ENCODE measurements at places on chromosomes 7 and 10. TPM values are rescaled to one million over a fixed set of nuclear protein-coding genes. Genes with fewer than 3 reads are reported as not detected.

DNA sequence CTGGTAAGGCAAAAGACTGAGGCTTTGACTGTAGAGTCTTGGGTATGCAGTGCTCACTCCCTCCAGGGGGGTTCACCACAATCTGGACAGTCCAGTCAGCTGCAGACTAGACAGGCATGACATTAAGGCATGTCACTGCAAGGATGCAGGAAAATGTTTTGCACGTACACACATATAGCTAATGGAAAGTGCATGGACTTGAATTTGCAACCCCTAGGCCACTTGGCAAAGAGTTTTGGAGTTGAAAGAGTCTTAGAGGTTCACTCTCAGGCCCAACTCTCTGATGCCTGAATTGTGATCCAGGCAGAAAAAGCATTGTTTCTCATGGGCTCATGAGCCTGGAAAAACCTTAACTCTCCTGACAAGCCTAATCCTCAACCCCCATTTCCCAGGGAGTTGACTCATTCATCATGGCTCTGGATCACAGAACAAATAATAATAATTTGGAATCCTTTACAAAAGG, 51.9 kb downstream of the LAMB4 start:
- no peak for DNase-seq

- DNase-seq, result no peak
These were observed 134.0 kb downstream of the CD36 start for GRCh38 chr7:80772347-80772993.

The OGDHL gene
- total RNA-seq, result 6.0 TPM

- no peak for DNase-seq
These were observed 79.3 kb downstream of the ITGB8 start for GRCh38 chr7:20409961-20410360.

DNA sequence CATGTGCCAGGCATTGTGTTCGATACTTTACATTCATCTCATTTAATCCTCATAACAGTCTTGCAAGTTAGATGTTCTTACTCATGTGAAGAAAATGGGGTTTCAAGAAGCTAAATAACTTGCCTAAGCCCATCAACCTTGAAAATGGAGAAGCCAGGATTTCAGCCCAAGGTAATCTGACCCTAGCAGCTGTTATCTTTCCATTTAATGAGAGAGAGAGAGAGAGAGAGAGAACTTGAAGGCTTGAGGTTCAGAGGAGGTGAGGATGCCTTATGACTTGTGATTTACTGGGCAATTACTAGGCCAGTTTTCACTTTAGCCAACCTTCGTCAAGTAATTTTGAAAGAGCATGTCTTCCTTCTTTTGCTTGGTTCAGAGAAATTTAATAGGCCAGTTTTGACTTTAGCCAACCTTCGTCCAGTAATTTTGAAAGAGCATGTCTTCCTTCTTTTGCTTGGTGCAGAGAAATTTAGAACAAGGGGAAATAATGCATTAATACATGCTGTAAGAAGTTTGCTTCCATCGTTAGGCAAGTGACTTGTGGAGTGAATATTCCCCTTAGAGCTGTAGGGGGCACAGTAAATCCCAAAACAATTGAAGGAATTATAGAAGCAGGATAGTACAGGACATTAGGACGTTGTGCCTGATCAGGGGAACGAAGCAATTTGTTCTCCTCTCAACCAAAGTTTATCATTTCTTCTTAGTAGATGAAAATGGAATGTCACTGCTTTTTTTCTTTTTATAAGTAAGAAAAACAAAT, 143.0 kb upstream of the BMPER start:
- no peak for DNase-seq

- no peak for DNase-seq
These were observed 41.8 kb upstream of the ABCB4 start for GRCh38 chr7:87517136-87517815.

The AGR3 gene
- 8.7 TPM for total RNA-seq

GRCh38 chr7:158818325-158819213, 10.7 kb downstream of the ESYT2 start:
- DNase-seq, result peak; percentile 83

- DNase-seq, result no peak
These were observed 764.9 kb upstream of the AUTS2 start for GRCh38 chr7:68833422-68833821.

GRCh38 chr7:73623798-73624668, at the start of gene MLXIPL:
TSS of gene MLXIPL (minus strand) at chr7:73624522. CDS start at chr7:73624492, 30 bp downstream.
- peak; percentile 73 for DNase-seq

The ATRNL1 gene
- total RNA-seq, result 18.4 TPM

The STEAP1B gene
- 0.73 TPM for total RNA-seq

DNA sequence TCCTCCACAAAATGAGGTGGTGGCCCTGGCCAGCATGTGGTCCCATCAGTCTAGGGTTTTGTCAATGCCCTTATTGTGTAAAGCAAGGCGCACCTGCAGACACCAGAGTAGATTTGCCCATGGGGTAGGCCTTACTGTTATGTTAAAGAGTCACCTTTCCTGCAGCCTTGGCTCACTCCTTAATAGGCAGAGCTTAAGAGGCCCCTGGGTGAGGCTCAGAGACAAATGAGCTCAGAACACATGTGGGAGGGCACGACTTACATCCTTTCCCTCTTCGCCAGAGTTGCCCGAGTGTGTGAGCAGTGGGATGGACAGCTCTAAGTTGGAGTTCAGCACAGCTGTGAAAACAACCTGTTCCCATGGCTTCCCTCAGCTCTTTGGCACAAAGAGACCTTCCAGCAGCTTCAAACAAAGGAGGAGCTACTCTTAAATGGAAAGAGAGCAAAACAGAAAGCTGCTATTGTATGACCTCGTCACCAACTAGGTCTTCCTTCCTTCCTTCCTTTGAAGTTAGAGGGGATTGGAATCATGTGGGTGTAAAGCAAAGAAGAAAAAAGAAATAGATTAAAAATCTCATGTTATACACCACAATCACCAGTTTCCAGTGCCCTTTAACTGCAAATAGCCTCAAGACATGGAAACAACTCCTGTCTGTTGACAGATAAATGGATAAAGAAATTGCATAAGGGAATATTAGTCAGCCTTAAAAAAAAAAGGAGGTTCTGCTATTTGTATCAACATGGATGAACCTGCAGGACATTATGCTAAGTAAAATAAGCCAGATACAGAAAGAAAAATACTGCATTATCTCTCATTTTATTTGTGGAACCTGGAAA, 11.9 kb upstream of the XPNPEP1 start:
- DNase-seq, result no peak

The NOS3 gene
- 50.7 TPM for total RNA-seq

DNA sequence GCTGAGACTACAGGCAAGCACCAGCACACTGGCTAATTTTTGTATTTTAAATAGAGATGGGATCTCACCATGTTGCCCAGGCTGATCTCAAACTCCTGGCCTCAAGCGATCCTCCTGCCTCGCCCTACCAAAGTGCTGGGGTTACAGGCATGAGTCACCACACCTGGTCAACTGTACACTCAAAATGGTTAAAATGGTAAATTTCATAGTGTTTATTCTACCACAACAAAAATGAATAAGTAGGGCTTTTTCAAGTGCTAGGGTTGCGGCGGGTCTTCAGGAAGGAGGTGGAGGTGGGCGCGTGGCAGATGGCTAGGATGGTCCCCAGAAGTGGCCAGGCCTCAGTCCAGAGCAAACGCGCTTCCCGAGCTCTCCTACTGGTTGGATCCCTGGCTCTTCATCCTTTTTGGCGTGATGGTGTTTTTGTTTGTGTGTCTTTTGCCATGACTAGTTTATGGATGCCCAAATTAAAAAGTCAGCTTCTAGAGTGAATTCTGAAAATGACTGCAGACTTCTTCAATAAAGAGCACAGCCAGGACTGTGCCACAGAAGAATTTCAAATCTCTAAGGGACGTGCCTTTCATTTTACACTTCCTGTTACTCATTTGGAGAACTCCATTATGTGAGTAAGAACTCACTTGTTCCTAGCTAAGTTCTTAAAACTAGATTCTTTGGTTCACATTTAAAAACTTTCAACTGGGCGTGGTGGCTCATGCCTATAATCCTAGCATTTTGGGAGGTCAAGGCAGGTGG, 73.9 kb downstream of the TMEM130 start:
- no peak for DNase-seq

DNA sequence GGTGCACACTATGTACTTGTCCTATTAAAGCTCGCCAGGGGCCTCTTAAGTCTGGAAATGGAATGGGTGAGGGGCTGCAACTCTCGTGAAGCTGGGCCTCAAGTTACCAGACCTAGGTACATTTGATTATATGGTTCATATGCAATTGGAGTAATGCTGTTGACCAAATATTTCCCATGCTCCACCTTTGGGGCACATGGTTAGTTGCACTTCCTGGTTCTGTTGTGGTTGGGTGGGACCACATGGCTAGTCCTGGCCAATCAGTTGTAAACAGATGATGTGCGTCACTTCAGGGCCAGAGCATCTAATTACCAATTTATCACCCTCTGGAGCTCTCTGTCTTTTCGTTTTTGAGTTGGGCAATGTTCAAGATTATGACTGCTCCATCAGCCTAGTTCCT, 39.5 kb upstream of the OPN4 start:
- no peak for DNase-seq
